ENCODE measurements at places on chromosomes 2 and 18. TPM values are rescaled to one million over a fixed set of nuclear protein-coding genes. Genes with fewer than 3 reads are reported as not detected.

HRH4 gene
- polyA plus RNA-seq, result 0.04 TPM

CNDP1 gene
- 0.20 TPM for polyA plus RNA-seq

LAMA1 gene
- polyA plus RNA-seq, result 3.4 TPM

REG1B gene
- 7.2 TPM for polyA plus RNA-seq

RHOB gene
- 704 TPM for polyA plus RNA-seq

CTAGE1 gene
- polyA plus RNA-seq, result not detected

MFSD2B gene
- 0.06 TPM for polyA plus RNA-seq

UBE2F gene
- polyA plus RNA-seq, result 62.9 TPM

SCN9A gene
- polyA plus RNA-seq, result 0.46 TPM

HOXD8 gene
- polyA plus RNA-seq, result 0.84 TPM

OTX1 gene
- polyA plus RNA-seq, result 0.11 TPM

SERPINB2 gene
- polyA plus RNA-seq, result 206 TPM

Data from adipose tissue (tissue), 3 donors.